AG09319 (cell line): ENCODE measurements at places on chromosomes 2 and 18.

DNA sequence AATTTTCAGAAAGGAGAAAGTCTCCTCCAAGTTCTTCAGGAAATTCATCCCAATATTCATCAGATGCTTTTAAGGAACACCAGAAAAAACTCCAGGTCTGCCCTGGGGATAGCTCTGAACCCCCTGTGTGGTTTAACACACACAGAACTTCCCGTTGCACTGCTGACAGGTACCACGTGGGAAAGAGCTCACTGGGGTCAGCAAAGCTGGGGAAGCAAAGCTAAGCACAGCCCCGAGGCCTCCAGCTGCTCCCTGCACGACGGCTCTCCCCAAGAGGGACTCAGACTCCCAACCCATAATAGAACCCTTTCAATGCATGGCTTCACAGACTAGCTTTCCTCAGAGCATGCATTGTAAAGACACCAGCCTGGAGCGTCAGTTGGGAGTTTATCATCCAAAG lies 28.0 kb downstream of the ADI1 start:
- DNase-seq = no peak

GRCh38 chr2:196853301-196854087 lies 44.3 kb upstream of the C2orf66 start:
- DNase-seq = no peak

DNA sequence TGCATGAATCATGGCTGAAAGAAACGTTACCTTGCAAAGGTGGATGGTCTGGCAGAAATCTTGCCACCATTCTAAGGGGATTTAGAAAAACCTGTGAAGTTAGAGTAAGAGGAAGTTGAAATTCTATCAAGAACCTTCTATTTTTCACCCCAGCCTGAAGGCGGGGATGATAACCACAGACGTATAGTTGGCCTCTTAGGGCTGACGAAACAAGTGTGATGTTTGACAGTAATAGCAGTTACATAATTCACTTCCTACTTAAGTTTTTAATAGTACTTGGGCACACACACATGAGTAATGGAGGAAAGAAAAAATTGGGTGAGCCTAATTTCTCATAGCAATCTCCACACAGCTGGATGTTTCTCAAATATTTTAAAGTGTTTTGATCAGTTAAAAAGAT lies 336.6 kb upstream of the SALL3 start:
- no peak for DNase-seq

- no peak for DNase-seq
Measured at GRCh38 chr2:1324884-1325283, 88.4 kb upstream of the TPO start.

DNA sequence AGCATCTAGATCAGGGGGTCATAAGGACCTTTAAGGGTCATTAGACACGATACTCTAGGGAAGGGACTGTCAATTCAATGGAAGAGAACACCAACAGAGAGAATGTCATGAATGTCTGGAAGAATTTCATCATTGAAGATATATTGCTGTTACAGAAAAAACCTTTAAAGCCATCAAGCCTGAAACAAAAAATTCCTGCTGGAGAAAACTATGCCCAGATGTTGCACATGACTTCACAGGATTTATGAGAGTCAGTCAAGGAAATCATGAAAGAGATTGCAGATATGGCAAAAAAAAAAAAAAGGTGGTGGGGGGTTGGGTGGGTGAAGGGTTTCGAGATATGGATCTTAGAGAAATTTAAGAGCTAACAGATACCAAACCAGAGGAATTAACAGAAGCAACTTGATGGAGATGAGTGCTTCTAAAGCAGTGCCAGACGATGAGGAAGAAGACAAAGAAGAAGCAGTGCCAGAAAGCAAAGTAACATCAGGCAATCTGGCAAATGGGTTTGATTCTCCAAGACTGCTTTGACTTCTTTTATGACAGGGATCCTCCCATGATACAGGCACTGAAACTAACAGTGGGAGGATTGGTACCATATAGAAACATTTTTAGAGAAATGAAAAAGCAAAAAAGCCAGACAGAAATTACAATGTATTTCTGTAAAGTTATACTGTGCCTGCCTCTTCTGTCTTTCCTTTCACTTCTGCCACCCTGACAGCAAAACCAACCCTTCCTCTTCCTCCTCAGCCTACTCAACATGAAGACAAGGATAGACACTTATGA lies 28.5 kb downstream of the MAP4K3 start:
- DNase-seq = no peak

- DNase-seq = no peak
Measured at GRCh38 chr2:20624156-20624883, 26.6 kb downstream of the HS1BP3 start.

DNA sequence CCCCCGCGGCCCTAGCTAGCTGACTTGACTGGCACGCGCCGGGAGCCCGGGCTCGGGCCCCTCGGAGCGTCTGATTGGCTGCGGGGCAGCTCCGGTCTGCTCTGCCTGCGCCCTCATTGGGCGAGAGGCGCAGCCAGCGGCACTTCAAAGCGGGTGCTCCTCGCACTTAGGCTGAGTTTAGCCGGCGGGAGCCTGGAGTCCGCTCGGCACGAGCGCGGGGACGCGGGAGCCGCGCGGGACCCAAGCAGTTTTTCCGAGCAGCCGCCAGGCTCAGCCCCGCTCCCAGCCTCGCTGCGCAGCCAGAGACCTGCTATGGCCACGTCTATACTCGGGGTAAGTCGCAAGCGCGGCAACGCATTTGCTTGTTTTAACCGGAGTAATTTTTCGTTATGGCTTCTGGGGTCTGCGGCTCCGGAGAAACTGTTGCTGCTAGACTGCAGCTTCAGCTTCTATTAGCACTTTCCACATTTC lies at the start of gene SP9:
SP9 (plus strand) TSS at position 174 of the 471 bp plus-strand sequence; CDS start at position 313, 139 bp downstream.
- DNase-seq = peak; percentile 94

GRCh38 chr2:33406622-33407021 lies 69.8 kb upstream of the RASGRP3 start:
- no peak for DNase-seq

GRCh38 chr2:174688079-174688478 lies 76.2 kb downstream of the CHRNA1 start:
- no peak for DNase-seq

DNA sequence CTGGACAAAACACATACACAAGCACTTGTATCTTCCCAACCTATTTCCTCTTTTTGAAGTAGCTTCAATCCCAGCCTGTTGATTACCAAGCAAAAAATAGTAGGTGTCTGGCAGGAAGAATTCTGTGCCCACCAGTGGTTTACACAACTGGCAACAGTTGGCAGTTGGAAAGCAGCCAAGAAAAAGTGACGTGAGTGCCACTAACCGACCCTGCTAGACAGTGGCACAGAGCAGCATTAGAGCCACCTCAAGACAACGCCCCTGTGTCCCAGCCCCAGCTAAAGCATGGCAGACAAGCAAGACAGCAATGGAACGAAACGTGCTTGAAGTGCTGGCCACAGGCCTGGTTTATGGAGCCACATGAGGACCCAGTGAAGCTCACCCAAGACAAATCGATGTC lies 379.6 kb downstream of the FBXO15 start:
- DNase-seq = no peak

DNA sequence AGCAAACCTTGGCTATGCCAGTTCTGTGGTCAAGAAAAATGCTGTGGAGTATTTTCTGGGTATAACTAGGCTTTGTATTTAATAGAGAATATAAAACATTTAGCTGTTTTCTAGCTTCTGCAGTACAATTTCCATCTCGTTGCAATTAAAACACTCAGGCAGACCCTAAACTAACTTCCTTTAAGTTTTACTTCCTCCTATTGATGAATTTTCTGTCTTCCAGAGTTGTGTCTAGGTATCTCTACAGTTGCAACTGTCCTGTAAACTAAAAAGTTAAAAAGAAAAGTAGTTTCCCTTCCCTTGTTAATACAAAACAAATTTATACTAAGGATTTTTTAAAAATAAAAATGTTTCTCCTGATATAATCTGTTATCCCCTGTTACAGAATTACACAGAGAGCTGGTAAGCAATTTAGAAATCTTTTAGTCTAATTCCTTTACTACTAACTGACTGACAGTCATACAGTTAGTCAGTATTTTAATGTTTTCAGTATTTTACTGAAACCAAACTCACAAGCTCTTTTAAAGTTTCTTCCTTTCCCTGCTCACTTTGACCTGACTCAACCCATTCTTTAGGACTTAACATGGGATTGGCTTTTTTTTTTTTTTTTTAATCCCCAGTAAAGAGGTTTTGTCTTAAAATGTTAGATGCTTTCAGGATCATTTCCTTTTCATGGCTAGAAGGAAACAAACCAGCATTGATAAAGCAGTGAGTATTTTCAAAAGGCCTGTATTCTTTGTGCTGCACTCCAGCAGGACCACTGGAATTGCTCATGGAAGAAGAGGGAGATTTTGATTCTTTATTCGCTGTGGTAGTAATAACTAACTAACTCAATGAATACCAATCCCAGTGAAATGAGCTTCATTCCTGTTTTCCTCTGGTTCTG lies 22.9 kb downstream of the ITGAV start:
- no peak for DNase-seq

GRCh38 chr2:219045937-219046550 lies 4.7 kb upstream of the CFAP65 start:
- no peak for DNase-seq

DNA sequence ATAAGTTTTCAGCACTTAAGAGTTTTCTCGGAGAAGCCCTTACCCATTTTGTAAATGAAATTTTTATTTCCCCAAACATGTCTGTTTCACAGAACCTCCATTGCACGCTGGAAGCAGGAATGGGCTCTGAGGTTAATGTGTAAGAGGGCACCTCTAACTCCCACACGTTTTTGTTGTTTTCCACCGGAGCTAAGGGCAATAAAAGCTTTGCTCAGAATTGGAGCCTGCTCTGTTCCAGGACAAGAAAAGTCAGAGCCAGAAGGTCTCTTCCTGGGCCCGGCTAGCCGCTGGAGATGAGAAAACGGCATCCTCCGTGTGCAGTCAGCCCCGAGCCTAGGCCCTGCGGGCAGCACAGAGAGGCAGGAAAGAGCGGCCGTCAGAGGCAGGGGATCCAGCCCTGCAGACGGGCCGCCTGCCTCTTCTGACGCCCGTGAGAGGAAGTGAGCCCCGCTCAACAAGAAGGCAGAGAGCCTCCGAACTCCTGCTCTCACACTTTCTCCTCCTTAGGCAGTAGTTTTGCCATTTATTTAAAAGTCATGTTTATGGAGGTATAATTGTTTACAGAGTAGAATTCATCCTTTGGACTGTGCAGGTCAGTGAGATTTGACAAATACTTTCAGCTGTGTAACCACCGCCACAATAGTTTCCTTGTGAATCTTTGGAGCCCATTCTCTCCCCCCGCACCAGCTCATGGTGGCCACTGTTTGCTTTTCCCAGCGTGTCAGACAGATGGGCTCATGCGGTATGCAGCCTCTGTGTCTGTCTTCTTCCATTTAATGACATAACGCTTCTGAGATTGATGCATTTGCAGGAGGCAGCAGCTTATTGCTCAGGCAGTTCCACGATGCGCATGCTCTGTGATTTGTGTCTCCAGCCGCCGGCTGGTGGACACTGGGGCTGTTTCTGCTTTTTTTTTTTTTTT lies 117.3 kb downstream of the GALR1 start:
- DNase-seq = no peak

- no peak for DNase-seq
Measured at GRCh38 chr2:47676261-47676926, 106.6 kb upstream of the MSH6 start.

GRCh38 chr2:32958821-32959220 lies 12.1 kb downstream of the LTBP1 start:
- no peak for DNase-seq

DNA sequence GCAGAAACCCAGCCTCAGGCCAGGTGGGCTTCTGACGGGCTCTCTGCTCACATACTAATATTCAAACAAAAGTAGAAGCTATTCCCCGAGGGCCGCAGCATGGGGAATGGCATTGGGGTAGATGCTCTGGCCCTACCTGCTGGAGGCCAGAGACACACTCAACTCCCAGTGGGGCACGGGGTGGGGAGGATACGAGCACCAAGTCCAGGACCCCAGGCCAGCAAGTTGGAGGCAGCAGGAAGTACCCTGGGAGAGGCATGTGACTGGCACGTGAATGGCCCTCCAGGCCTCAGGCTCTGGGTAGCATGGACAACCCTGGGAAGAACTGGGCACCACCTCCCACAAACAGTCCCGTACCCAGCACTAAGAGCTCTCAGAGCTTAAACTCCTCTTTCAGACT lies 3.8 kb downstream of the DNMT3A start:
- no peak for DNase-seq

DNA sequence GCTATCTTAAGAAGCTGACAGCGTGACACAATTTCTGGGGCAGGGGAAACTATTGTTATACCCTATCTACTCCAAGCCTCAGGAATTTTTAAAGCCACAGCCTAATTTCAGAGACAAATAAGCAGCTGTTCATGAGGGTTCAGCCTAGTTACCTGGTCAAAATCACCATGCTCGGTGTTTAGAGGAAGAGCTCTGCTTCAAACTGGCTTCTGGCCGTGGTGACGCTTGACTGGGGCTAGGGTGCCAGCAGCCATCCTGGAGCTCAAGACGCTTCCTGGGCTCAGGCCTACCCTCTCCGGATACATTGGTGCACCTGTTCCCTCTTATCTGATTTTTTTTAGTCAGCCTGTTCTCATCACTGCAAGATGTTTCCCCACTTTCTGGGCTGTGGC lies 41.7 kb downstream of the FRZB start:
- DNase-seq = no peak
